Fibroblast of skin of right quadriceps (primary cell): ENCODE measurements at places on chromosomes 5 and 9.

- no peak for DNase-seq
Measured at GRCh38 chr9:6633378-6633777, 12.2 kb downstream of the GLDC start.

- DNase-seq, result peak; percentile 32
Measured at GRCh38 chr9:120416781-120417427, 163.1 kb downstream of the CDK5RAP2 start.

DNA sequence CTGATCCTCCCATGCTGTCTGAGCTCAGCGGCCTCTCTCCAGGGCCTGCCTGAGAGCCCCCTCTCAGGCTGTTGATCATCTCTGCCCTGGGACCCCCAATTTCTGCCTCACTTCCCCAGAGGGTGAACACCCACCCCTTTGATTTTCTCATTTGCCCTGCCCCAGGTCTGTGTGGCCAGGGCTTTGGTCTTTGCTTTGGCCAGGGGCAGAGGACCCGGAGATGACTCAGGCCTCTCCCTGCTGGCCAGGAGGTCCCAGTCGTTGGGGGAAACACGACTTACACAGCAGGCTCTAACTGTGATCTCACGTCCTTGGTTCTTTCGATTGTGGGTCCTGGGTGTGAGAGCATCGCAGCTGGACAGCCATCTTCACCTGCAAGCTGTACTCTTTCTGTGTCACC lies 1.1 kb upstream of the ADAMTS2 start:
- no peak for DNase-seq

- peak; percentile 59 for DNase-seq
Measured at GRCh38 chr5:119343766-119344165, 12.1 kb upstream of the TNFAIP8 start.

- DNase-seq, result peak; percentile 43
Measured at GRCh38 chr9:17531642-17532254, 47.1 kb upstream of the SH3GL2 start.

DNA sequence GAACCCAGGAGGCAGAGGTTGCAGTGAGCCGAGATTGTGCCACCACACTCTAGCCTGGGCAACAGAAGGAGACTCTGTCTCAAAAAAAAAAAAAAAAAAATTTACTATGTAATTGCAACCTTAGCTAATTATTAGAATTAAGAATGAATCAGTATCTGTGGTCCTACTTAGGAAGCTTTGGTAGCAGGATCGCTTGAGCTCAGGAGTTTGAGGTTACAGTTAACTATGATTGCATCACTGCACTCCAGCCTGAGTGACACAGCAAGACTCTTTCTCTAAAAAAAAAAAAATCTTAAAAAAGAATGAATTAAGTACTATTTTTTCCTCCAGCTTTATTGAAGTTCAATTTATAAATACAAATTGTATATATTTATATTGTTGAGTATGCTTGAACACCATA lies 16.7 kb downstream of the NDUFAF2 start:
- DNase-seq, result peak; percentile 63

DNA sequence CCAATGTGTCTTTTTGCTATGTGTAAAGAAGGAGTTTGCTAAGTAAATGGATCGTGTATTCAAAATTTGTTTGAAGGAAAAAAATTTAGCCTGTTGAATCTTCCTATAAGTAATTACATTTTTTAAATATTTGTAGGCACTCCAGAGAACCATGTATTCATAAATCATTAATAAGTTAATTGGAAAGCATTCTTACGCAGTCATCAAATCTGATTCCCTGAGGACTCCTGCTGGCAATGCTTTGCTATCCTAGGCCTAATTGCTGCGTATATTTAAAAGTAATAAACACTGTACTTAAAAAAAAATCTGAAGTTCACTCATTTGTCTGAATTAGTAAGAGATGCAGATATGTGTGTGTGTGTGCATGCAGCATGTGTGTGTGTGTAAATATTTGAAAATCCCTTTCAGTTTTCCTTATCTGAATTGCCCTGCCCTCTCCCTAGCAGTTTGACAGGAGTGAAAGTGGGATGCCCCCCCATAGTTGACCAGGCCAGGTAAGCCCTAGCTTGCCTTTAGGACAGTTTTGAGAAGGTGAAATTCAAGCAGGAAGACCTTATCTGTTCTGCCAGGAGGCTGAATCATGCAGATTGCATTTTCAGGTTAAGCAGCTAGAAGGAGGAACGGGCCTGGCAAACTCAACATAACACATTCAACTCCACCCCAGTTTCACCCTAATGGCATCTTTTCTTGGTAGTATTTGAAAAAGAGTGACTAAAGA lies 81.2 kb upstream of the DNAH5 start:
- peak; percentile 55 for DNase-seq

- DNase-seq, result no peak
Measured at GRCh38 chr5:120841830-120842229, 377.7 kb downstream of the PRR16 start.

DNA sequence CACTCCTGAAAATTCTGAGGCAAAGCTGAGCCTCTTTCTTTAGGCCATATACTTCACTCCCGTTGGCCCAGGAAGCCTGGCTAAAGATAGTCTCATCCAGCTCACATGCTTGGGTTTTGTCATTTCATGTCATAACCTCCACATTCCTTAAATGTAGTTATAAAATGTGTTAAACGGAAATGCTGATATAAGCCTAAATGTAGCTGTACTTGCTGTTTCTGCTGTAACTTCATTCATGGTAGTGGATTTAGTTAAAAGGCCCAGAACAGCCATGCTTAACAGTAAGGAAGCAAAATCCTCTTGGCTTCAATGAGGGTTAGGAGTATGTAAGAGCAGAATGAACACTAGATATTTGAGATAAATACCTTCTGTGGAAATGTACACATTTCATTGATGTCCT lies 135.8 kb upstream of the TMEM161B start:
- no peak for DNase-seq

DNA sequence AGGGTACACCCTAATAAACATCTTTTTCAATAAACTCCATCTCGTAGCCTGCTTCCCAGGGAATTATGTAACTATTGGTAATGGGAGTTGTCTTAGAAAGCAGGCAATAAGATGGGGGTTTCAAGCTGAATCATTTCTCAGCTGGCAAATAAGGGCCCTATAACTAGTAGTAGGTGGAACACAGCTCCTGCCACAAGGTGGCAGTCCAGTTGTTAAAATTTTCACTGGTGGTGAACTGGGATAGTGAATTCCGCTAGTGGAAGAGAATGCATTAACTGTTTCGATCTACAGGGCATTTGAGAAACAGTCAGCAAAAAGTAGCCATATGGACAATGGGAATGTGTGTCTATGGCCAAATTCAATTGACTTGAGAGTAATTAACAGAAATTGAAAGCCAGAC lies 27.7 kb downstream of the PCDHB15 start:
- no peak for DNase-seq

DNA sequence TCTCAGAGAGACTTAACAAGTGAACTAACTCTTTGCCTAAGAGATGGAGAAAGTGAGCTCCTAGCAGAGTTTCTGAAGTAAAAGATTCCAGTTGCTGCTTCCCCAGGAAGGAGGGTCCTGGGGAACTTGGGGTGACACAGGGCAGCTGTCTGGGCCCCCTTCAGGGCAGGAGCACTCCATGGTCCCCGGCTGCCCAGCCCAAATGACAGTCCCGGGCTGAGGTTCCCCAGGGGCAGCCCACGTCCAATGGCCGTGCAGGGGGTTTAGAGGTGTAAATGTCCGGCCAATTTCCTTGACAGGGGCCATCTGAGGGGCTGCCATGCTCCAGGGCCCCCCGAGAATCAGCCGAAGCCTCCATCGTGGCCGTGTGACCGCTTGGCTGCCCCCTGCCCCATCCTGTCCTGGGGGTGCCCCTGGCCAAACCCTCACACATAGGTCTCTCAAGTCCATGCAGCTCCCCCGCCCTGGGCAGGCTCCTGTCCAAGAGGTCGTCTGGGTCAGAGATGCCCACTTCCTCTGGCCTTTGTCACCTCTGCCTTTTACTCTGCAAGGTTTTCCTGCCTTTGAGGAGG lies 5.5 kb upstream of the PPP1R26 start:
- no peak for DNase-seq

GRCh38 chr5:65913519-65913918 lies 12.9 kb upstream of the ERBIN start:
- DNase-seq, result no peak

GRCh38 chr5:64145216-64145895 lies 20.3 kb upstream of the RNF180 start:
- DNase-seq, result no peak

- DNase-seq, result peak; percentile 90
Measured at GRCh38 chr5:167207081-167207480, 1084.4 kb upstream of the WWC1 start.

- DNase-seq, result no peak
Measured at GRCh38 chr5:61796773-61797172, 464.7 kb downstream of the ZSWIM6 start.

GRCh38 chr9:130382636-130383349 lies 62.0 kb upstream of the ASS1 start:
- no peak for DNase-seq

DNA sequence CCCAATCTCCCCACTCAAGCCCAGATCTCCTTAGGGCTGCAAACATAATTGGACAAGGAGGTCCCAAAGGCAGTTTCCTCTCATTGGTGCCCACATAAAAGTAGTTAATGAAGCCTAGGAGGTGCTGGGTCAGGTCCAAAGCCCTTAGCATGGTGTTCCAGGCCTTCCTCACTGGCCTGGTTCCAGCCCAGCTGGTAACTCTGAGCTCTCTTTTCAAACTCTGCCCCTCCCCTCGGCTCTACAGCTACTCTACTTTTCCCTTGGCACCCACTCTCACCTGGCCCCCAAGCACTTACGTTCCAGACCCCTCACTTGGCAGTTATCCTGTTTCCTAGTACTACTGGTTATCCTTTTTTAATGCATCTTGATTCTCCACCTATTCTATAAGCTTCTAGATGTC lies 9.9 kb downstream of the SEPTIN8 start:
- DNase-seq, result no peak

- DNase-seq, result no peak
Measured at GRCh38 chr5:88954511-88954910, 71.5 kb upstream of the MEF2C start.

DNA sequence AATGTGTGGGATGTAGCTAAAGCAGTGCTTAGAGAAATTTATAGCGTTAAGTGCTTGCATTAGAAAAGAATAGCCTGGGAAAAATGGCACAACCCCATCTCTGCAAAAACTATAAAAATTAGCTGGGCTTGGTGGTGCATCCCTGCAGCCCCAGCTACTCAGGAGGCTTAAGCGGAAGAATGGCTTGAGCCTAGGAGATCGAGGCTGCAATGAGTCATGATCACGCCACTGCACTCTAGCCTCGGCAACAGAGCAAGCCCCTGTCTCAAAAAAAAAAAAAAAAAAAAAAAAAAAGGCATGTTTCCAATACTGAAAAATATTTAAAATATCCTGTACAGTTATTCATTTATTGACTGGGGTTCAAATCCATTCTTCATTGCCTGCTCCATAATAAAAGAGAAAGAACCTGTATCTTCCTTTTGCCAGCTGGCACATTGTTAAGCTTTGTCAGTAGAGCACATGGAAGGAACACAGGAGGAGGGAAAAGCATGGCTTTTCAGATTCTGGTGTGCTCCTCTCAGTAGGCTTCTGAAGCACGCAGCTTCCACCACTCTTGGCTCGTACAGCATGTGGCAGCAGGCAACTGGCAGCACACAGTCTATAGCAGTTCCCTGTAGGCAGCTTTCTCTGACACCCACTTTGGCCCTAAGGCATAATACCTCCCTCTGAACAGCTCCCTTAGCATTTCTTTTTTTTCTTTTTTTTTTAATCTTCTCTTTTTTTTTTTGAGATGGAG lies 73.5 kb downstream of the TRIM36 start:
- no peak for DNase-seq

GRCh38 chr9:116058421-116058820 lies 95.2 kb upstream of the PAPPA start:
- DNase-seq, result no peak

GRCh38 chr5:11560915-11561697 lies 343.1 kb downstream of the CTNND2 start:
- DNase-seq, result no peak

- DNase-seq, result no peak
Measured at GRCh38 chr5:128258372-128258771, 174.8 kb downstream of the SLC12A2 start.

- DNase-seq, result peak; percentile 66
Measured at GRCh38 chr9:112705768-112706427, 12.0 kb downstream of the INIP start.

GRCh38 chr5:96595300-96596090 lies 66.7 kb upstream of the CAST start:
- DNase-seq, result no peak

DNA sequence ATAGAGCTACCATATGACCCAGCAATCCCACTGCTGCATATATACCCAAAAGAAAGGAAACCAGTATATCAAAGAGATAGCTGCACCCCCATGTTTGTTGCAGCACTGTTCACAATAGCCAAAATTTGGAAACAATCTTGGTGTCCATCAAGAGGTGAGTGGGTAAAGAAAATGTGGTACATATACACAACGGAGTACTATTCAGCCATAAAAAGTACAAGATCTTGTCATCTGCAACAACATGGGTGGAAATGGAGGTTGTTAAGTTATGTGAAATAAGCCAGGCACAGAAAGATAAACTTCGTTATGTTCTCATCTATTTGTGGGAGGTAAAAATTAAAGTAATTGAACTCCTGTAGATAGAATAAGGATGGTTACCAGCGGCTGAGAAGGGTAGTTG lies 145.0 kb downstream of the MED27 start:
- DNase-seq, result no peak

DNA sequence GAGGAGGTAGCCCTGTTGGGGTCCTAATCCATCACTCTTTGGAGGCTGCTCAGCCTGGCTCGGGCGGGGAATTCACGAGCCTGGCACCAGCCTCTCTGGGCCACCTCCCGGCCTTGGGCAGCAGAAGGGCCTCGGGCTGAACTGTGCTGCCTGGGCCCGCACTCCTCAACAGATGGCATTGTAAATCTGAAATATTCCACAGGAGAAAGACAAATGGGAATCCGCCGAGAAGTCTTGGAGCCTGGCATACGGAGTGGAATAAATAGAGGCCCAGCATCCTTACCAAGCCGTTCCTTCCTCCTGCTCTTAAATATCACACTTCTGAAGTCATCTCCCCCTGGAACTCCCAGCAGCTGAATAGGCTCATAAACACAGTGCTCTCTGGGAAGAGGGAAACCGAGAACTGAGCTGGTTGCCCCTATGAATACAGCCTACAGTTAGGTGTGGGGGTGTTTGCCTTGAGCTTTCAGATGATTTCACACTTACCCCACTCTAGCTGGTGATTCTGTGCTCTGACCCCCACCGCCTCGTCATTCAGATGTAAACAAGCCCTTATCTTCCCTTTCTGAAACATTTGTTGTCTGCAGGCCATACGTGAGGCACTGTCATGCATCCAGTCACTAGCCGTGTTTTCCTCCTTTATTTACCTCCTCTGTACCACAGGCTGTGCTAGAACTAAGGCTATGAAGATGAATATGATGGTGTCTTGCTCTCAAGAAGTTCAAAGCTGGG lies 455.0 kb upstream of the CLINT1 start:
- DNase-seq, result no peak

DNA sequence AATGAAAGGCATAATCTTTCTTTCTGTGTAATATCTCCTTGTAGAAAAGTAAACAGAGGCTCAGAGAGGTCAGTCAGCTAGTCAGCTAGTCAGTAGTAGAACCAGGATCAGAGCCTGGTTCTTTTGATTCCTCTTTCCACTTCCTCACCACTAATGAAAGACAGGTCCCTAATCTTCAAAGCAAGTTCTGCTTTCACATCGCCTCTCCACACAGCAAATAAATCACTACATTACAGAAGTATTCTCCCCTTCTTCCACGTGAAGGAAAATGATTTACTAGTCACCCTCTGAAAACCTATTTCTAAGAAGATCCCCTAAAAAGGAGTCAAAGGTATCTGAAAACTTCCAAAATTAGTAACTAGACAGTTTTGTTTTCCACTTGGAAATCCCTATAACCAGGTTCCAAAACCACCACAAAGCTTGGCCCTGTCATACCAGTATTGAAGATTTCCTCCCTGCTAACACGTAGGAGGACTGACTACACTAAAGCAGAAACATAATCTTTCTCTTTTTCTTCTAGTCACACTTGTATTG lies 140.5 kb upstream of the TARS1 start:
- no peak for DNase-seq
